ENCODE measurements at places on chromosomes 7 and 10.

- no peak for DNase-seq
Observed at GRCh38 chr7:42070068-42070467, 166.9 kb downstream of the GLI3 start.

GRCh38 chr10:99233000-99233688 lies 2.5 kb downstream of the HPSE2 start:
- DNase-seq = no peak

- no peak for DNase-seq
Observed at GRCh38 chr10:71565284-71566000, 154.1 kb downstream of the C10orf105 start.

DNA sequence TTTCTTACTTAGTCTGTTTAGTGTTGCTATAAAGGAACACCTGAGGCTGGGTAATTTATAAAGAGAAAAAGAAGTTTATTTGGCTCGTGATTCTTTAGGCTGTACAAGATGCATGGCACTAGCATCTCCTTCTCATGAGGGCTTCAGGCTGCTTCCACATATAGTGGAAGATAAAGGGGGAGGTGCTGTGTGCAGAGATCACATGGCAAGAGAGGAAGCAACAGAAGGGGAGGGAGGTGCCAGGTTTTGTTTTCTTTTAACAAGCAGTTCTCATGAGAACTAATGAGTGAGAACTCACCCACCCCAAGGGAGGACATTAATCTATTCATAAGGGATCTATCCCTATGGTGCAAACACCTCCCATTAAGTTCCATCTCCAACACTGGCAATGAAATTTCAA lies 17.3 kb downstream of the CYP2E1 start:
- no peak for DNase-seq

DNA sequence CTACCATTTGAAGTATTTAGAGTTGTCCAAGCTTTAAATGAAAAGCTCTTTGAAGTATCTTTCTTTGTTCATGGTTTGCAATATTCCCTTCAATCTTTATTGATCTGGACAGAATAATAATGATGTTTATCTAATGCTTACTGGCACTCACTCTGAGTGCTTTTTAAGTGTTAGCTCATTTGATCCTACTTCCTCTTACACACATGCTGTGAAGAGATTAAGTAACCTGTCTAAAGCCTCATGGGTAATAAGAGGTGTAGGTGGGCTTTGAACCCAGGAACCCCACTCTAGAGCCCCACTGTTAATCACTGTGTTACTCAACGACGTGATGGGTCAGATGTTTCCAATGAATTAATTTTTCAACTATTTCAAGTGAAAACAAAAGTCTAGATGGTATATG lies 31.1 kb upstream of the ADD3 start:
- DNase-seq = no peak

DNA sequence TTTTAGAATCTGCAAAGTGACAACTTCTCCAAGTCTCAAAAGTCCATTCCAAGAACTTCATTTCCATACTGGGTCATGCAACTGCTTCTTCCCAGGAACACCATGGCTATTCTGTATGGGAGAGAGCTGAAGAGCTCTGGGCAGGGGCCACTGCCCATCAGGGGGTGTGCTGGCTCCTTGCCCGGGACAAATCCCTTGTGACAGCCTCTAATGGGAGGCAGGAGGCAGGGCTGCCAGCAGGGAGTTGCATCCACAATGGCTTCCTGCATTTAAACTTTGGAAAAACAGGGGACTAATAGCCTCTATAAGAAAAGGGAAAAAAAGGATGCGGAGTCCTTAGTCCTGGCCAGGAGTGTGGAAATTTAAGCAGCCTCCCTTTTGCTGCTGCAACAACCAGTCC lies 18.4 kb upstream of the FRMD4A start:
- no peak for DNase-seq
